ENCODE measurements at places on chromosomes 3 and 15.

GRCh38 chr3:143433787-143434378 is 314.3 kb downstream of the CHST2 start:
- DNase-seq, result no peak

DNA sequence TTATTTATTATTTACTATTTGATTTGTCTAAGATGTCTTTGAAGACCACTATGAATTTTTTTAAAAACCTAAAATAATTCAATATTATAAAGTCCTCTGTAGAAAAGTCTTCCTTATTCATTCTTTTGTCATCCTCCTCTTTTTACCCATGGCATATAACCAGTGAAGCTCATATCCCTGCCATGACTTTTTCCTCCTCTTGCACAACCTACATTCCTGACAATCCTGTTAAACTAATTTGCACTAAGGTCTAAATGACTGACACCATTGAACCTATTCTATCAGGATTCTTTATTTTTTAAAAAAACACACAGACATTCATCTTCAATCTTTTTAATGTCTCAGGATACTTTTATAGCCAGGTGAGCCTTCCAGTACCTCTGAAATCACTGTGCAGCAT is 159.9 kb upstream of the SLC2A2 start:
- DNase-seq, result peak; percentile 46

DNA sequence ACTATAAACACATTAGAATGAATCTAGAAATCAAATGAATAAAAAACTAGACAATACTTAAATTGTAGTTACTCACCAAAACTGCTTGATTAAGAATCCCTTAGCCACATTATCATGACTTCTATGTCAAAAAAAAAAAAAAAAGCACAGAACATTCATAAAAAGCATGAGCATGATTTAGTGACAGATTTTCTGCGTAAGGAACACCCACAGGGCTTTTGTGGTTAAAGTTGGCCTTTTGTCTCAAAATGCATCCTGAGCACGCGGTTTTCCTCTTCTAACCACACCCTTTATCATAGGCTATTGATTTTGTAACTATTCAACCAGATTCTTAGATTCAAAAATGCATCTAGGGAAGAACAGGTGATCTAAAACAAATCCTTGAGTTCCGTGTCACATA is 334.0 kb upstream of the NR2F2 start:
- DNase-seq, result peak; percentile 8

DNA sequence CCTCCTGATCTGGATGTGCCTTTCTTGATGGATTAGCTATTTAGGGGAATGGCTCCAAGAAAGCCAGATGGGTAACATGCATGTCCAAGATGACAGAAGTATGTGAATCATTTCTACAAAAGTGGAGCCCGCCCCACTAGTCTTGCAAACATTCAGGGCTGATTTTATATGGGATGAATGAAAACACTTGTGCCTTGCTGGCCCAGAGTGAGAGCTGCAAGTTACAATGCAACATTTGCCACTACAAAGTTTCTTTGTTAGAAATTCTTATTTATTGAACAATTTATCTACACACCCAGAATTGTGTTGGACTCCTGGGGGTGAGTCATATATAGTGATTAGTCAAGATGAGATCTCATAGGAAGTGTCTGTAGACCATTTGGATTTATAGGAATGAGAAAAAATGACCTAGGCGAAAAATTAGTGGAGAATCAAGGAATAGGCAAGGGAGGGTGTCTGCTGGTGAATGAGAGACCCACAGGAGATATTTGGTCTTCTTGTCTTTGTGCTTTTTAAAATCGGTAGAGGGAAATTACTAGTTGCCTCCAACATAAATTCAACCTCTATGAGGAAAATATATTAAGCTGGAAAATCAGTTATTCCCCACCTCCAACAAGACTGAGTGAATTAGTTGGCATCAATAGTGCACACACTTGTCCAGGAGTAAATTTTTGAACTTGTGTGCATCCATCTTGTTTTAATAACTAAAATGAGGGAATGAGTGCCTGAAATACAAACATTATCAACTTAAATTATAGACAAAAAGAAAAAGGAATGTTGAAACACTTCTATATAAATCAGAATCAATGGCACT is 53.5 kb upstream of the DCBLD2 start:
- DNase-seq, result peak; percentile 68

GRCh38 chr3:32922078-32922477 is 29.4 kb upstream of the CCR4 start:
- no peak for DNase-seq

GRCh38 chr3:4724051-4724629 is 231.0 kb downstream of the ITPR1 start:
- DNase-seq, result no peak

DNA sequence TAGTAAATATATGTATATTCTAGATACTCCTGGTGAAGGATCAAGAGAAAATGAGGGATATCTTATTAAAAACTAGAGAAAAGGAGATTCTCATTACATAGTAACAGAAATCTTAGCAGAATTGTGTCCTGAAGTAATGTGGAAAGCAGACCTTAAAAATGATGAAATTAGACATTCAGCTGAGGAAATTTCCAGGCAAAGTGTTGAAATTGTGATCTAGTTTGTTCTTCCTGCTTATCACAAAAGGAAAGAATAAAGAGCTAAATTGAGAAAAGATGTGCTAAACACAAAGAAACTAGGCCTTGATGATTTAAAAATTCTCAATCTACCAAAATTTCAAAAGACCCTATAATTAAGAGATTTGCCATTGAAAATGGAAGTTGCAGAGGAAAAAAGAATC is 362.6 kb upstream of the PLSCR5 start:
- DNase-seq, result no peak

- DNase-seq, result peak; percentile 70
Measured at GRCh38 chr15:77542491-77543001, 90.2 kb downstream of the LINGO1 start.

- DNase-seq, result no peak
Measured at GRCh38 chr3:80785475-80785874, 976.0 kb downstream of the GBE1 start.

DNA sequence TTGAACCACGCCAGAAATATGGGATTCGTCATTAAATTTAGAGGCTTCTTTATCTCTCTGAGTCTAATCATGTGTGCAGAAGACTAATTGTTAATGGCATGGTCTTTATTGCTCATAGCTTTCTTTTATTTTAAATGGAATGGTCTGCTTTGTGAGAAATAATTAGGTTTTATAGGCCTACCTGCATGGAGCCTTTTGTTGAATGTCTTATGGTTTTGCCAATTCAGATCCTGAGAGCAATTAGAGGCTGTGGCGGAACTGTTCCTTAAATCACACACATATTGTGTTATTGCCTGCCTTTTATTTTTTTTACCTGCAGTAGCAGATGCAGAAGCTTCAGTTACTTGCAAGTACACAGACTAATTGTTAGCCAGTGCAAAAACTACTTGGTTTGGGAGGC is 306.2 kb downstream of the NLGN1 start:
- DNase-seq, result no peak

GRCh38 chr3:113174304-113174703 is 37.1 kb upstream of the BOC start:
- DNase-seq, result no peak

GRCh38 chr15:56383010-56383409 is 17.8 kb downstream of the TEX9 start:
- no peak for DNase-seq

DNA sequence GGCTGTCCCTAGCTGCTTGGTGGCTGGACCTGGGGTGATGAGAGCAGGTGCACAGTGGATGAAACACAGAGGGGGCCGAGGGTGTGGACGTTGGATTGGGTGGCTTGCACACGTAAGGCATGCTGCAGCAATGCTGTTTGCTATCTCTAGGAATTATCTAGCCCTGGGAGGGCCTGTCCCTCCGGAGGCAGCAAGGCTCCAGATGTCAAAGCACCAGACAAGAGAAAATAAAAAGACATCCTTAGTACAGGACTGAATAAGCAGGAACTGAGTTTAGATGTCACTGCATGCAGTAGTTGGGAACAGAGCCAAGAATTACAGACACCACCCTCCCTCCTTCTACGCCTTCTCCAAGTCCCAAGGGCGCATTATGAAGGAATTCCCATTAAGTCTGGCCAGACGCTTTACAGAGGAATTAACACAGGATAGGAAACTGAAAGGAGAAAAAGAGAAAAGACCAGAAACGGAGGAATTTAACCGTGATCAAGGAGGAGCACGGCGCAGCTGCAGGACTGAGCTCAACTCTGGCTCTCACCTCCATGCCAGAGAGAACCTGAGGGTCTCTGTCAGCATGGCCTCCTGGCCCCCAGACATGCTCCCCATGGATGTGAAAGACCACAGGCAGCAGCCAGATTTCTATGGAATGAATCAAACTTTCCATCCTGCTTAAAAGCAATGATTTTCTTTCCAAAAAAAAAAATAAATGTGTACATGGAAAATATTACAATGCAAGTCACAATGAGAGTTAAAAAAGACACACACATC is 13.8 kb downstream of the ATP10A start:
- DNase-seq, result peak; percentile 98

GRCh38 chr15:74781431-74782258 is at the start of gene CSK:
CSK (plus strand) TSS chr15:74782080; CDS start chr15:74798298, 16,218 bp downstream.
- DNase-seq, result peak; percentile 76

- peak; percentile 44 for DNase-seq
Measured at GRCh38 chr3:105523501-105523900, 156.8 kb downstream of the ALCAM start.

- no peak for DNase-seq
Measured at GRCh38 chr15:67067930-67068551, 2.6 kb downstream of the SMAD3 start.

GRCh38 chr3:129358772-129359371 is 69.6 kb downstream of the EFCAB12 start:
- peak; percentile 56 for DNase-seq

GRCh38 chr3:73225991-73226390 is 164.5 kb downstream of the EBLN2 start:
- peak; percentile 36 for DNase-seq

DNA sequence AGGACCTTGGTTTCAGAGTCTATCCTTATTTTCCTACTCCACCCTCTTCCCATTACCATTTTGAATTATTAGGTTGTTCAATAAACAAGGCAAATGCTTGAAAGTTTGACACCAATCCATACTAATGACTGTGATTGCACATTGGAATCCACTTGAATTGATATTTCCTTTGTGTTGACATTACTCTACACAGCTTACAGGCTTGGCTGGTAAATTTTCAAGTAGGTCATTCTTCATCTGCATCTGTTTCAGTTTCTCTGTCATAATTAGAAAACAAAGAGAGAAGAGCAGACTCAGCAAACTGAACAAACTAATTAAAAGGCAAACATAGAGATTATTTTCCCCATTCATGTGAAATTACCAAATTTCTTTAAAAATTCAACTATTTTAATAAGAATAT is 732.9 kb upstream of the BCHE start:
- DNase-seq, result no peak

DNA sequence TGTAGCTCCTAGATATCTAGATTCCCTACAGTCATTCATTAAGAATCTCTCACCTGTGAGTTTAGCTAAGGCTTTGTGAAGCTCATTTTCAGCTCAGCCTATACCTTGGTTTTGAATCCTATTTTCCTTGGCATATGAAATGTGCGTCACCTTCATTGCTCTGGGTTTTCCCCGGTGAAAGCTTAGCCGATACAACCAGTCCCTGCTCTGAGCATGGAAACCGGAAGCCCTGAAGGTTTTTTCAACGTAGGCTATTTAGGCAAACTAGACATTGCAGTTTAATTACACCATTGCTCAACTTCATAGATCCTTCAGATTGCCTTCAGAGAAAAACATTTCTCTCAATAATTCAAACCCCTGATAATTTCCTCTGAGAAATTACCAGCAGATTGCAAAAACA is 206.8 kb upstream of the TPRG1 start:
- DNase-seq, result no peak

GRCh38 chr3:179772297-179772696 is 119.5 kb downstream of the USP13 start:
- no peak for DNase-seq

- no peak for DNase-seq
Measured at GRCh38 chr3:2850701-2851100, 259.5 kb downstream of the IL5RA start.

GRCh38 chr3:106214641-106215040 is 345.8 kb upstream of the CBLB start:
- no peak for DNase-seq

GRCh38 chr15:66651198-66651597 is 50.8 kb upstream of the SMAD6 start:
- no peak for DNase-seq

GRCh38 chr3:95923496-95924210 is 890.7 kb upstream of the EPHA6 start:
- DNase-seq, result peak; percentile 98

DNA sequence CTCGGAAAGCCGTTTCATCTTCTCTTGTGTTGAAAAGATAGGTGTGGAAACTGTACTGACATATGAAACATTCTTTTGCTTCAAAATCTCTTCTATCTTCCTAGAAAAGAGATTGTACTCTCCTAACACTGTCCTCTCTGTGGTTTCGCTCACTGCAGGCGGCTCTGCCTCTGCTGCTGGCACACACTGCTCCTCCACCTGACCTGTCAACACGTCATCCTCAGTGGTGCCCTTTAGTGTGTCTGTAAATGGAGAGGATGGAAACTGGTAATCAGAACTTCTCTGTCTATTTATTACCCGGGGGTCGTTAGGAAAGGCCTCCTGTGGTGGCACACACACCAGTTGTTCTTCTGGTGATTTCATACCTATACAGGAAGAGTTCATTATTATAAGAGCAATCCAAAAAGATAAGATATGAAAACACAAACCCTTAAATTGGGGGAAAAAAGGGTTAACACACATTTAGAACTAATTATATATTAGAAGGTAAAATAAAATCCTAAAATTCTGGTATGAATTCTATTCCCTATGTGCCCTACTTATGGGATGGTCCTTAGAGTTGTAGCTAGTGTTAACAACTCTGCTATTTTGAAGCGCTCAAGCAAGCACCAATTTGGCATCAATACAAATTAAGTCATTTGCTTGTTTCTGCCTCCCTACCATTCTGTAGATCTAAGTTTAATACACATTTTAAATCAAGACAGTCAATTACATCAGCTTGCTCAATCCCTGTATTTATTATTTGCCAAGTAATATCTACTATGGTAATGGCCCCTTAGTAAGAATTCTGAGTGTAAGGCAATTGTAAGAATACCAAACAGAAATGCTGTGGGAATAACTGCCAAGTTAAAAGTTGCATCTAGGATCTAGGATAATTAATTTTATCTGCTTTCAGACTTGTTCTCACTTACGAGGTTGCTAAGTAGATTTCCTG is 49.2 kb downstream of the TASOR start:
- DNase-seq, result no peak

DNA sequence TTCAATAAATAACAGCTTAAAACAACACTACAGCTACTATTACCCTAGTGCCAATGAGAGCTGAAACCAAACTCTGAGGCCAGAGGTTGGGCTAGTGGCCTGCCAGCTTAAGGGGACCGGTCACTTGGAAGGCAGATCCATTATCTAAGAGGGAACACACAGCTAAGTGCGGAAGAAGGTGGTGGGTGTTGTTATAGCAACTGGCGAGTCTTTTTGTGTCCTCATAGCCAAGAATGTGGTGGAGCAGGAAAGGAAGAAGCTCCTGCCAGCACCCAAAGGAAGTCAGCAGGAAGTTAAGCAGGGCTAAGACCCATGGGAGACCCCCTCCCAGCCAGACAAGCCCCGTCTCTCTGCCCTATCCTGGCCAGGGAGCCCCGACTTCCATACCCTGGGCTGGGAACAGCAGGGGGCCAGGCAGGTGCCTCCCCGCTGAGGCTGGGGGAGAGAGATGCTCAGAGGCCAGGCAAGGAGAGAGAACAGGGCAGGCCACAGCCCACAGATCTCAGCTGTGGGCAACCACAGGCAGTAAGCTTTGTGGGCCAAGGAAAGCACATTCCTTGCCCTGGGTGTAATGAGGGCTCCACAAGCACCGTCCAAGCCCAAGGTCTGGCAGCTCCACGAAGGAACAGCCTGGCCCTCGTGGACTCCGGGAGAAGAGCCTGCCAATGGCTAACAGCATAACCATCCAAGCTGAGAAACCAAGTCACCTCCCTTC is 34.0 kb upstream of the HRH1 start:
- DNase-seq, result no peak
